ENCODE measurements at places on chromosomes 12 and 14.
A peak's percentile ranks its signal among the peaks of the same experiment; 100 is the strongest.

DNA sequence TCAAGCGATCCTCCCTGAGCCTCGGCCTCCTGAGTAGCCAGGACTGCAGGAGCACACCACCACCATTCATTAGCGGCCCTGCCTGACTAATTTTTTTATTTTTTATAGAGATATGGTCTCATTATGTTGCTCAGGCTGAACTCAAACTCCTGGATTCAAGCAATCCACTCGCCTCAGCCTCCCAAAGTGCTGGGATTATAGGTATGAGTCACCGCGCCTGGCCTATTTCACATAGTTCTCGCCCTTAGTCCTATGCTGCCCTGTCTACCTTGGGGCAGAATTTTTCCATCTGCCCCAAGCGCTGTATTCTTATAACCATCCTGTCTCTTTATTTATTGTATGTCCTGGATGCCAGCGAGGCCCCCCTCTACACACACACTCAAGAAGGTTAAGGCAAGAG lies 50.9 kb upstream of the BCL2L14 start:
- DNase-seq: no peak

DNA sequence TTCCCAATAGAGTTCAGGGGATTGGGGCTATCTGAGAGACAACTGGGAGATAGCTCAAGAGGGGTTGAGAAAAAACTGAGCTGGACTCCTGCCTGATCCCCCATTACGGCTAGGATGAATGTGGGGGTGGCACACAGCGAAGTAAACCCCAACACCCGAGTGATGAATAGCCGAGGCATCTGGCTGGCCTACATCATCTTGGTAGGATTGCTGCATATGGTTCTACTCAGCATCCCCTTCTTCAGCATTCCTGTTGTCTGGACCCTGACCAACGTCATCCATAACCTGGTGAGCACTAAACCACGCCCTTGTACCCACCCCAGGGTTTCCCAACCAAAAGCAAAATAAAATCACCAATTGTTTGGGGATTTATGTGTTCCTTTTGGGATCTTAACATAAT lies 1.0 kb downstream of the ORMDL2 start:
- no peak for DNase-seq

- no peak for DNase-seq
Measured at GRCh38 chr12:131672311-131672940, 38.5 kb upstream of the SFSWAP start.

DNA sequence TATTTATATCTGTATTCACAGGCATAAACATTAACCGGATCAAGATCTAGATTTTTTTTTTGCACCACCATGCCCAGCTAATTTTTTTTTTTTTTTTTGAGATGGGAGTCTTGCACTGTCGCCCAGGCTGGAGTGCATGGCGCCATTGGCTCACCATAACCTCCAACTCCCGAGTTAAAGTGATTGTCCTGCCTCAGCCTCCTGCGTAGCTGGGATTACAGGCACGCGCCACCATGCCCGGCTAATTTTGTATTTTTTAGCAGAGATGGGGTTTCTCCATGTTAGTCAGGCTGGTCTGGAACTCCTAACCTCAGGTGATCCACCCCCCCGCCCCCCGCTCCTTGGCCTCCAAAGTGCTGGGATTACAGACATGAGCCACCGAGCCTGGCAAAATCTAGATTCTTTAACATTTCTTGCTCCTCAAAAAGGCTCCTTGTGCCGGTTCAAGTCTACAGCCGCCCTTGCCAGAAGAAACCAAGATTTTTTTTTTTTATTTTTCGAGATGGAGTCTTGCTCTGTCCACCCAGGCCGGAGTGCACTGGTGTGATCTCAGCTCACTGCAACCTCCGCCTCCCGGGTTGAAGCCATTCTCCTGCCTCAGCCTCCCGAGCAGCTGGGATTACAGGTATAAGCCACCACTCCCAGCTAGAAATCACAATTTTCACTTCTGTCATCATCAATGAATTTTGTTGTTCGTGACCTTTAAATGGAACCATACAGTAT lies 36.9 kb upstream of the SLC2A3 start:
- DNase-seq: no peak

GRCh38 chr12:63420206-63420644 lies 248.1 kb downstream of the DPY19L2 start:
- no peak for DNase-seq

GRCh38 chr14:95305145-95305544 lies 14.6 kb downstream of the CLMN start:
- DNase-seq: no peak

GRCh38 chr12:74537126-74537706 lies 419 bp upstream of the ATXN7L3B start:
- peak; percentile 9 for DNase-seq

- DNase-seq: no peak
Measured at GRCh38 chr14:64737391-64738280, 33.4 kb downstream of the PLEKHG3 start.

GRCh38 chr12:51949342-51950030 lies 2.0 kb upstream of the ACVR1B start:
- no peak for DNase-seq

DNA sequence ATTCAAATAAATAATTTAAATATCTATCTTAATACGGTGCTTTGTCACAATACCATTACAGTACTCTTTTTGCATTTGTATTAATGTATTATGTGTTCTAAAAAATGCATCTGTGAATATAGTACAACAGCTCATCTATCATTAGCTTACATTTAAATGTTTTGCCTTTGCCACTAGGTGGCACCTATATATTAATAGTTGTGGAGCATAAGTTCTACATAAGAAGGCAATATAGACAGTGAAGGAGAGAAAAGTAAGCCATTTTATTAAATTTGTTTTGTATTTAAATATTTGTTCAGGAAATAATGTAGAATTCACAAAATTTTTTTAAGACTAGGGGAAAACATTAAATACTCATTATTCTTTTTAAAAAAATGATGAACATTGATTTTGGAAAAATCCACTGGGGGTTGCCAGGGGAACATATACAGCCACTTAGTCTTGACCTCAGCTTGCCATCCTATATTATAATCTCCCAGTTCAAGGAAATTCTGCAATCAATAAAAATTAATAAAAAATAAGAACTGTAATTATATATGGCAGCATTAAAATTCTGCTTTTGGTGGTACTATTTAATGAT lies 9.8 kb downstream of the CCER1 start:
- no peak for DNase-seq

GRCh38 chr12:51972422-51972812 lies 20.9 kb downstream of the ACVR1B start:
- DNase-seq: no peak

Data from kidney epithelial cell (primary cell).